ENCODE measurements at places on chromosomes 6 and 20. TPM values are rescaled to one million over a fixed set of nuclear protein-coding genes. Genes with fewer than 3 reads are reported as not detected.

Gene RHAG
- not detected for total RNA-seq

Gene HTR1E
- not detected for total RNA-seq

Gene HLA-DOB
- total RNA-seq, result not detected

Gene TRDN
- total RNA-seq, result not detected

DNA sequence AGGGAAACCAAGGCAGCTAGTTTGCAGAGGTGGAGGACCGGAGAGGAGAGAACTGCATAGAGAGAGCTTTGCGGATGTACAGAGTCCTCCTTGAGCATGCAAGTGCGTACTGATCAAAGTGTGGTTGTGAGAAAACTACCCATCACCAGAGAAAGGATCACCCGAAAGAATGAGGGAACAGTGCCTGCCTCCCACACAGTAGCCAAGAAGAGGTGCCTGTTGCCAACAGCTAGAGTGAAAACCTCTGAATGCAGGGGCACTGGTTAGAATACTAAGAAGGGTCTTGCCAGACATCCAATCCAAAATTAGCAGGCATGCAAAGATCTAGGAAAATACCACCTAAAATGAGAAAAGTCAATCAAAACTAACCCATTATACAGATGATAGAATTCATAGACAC is 166.6 kb upstream of the AKAP12 start:
- DNase-seq, result no peak

GRCh38 chr6:73131706-73132105 is 93.6 kb downstream of the KHDC1L start:
- DNase-seq, result no peak

DNA sequence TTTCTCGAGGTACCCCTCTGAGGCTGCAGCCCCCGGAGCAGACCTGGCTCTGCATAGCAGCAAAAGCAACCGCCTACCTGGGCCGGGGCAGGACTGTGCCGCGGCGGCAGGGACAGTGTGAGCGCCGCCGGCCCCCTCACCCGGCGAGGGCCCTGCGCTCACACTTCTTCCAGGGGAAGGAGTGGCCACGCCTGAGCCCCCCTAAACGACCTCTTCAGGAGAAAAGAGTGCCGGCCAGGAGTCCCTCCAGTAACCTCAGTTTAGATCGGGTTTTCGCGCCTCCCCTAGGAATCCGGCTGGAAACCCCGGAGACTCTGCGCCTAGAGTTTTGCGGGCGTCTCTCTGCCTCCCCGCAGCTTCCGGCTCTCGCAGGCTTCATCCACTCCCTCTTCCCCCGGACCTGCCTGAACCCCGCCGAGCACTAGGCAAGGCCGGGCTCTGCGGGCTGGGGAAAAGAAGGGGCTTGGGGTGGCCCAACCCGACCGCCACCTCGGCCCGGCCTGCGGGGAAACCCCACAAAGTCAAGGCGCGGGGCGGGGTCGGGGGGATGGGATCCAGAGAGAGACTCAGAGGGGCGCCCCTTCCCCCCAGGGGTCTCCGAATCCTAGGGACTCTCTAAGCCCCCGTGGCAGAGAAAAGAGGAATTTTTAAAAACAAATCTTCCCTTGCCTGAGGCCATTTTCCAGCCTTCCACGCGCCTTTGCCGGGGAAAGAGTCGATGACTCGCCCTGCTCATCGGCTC is 558 bp downstream of the LINC00237 start:
- no peak for DNase-seq

Gene MOG
- total RNA-seq, result not detected

DNA sequence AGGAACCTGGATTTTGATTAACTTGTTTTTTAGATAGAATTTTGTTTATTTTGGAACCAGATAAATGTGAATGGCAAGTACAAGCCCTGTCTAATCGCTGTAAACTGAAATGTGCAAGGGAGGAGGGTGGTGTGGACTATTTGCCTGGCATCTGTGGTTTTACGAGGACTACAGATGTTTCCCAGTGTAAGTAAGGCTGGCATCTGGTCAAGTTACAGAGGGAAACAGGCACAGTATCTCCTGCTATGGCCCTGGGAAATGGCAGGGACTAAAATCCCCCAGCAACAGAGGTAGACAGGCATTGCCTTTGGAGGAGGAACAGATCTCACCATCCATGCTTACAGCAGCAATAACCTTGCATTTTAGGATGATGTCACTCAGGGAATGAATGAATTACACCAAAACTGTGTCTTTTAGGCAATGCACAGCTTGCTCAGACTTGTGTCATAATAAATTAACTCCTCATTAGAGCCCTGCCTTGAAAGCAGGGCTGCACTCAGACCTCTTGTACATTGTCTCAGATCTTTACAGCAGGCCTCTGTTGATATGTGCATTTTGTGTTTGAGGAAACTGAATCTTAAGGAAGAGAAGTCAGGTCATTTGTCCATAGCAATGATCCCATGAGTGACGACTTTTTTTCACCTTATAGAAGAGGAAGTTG is 96.2 kb downstream of the TCP11 start:
- no peak for DNase-seq

Gene CRIP3
- 0.67 TPM for total RNA-seq

Gene PSORS1C2
- not detected for total RNA-seq

Gene MAPK13
- total RNA-seq, result 52.9 TPM

DNA sequence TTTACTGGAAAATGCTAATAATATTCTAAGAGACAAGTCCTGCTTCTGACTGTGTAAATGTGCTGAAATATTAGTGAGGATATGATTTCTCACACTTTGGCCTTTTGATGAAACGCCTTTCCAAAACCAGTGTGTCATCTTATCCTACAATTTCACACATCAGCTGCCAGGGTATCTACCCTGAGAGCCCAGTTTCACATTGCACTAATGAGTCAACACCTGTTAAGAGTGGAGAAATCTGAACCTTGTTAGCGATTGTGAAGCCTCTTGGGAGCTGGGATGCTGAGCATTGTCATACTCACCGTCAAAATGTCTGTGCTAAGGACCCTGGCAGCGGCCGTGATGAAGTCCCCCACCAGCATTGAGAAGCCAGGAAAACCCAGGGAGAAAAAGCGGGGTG is 166.0 kb downstream of the RALGAPA2 start:
- DNase-seq, result no peak

DNA sequence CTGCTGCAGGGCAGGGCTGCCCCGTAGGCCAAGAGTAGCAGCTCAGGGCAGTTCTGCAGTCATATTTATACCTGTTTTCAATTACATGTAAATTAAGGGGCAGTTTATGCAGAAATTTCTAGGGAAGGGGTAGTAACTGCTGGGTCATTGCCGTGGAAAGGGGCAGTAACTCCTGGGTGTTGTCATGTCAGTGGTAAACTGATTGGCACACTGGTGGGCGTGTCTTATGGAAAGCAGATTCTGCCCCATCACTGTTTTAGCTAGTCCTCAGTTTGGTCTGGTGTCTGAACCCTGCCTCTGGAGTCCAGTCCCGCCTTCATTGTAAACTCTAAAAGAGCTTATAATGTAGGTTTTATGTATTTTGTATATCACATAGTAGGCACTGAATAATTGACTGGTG is 22.1 kb downstream of the MAP3K4 start:
- DNase-seq, result no peak

DNA sequence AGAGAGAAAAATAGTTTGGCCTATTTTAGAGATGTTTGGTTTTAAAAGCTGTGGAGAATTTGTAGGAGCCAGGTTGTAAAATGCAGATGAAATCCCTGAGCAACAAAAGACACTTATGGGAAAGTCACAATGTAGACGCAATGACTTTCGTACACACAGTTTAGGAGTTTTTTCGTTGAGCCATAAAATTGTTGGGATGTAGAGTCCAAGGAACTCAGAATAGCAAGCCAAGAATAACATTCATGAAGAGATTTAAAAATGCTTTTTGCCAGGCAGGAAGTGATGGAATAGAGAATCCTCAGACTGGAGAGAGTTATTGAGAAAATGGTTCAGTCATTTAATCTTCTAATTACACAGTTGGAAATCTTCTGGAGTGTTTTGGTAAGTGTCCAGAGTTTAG is 11.5 kb upstream of the PROKR2 start:
- DNase-seq, result no peak

Gene ZMYND8
- 20.8 TPM for total RNA-seq

GRCh38 chr6:90247262-90247661 is 49.4 kb downstream of the BACH2 start:
- no peak for DNase-seq

GRCh38 chr20:11976966-11977365 is 59.3 kb downstream of the BTBD3 start:
- DNase-seq, result no peak

Gene CLDN20
- total RNA-seq, result not detected

DNA sequence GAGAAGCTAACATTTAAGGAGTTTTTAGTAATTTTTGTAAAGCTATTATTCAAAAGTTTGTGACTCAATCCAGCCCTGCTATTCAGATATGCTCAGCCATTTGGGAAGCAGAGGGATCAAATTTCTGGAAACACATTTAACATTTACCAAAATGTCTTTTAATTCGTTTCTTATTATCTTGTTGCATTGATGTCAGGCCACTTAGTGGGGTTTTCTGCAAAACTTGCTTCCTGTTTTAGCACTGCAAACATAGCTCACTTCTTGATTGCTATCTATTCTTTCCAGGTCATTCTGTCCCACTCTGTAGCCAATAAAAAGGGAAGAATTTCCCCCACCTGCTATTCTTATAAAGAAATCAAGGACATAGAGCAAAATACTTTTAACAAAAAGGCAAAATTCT is 176.9 kb upstream of the SUPT3H start:
- no peak for DNase-seq

DNA sequence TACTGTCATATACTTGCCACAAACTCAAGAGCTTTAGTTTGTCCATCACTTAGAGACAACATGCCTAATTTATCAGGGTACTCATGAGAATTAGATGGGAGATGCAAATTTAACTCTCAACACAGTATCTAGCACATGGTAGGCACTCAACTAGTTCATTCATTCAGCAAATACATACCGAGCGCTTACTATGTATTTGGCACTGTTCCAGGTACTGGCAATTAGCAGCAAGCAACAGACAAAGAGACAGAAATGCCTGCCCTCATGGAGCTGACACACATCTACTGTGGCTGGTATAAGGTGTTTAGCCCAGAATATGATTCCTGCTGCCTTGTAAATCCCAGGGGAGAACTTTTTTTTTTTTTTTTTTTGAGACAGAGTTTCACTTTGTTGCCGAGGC is 4.8 kb downstream of the MICAL1 start:
- DNase-seq, result no peak

- no peak for DNase-seq
These were observed 20.9 kb upstream of the LRRN4 start for GRCh38 chr20:6074784-6075183.

DNA sequence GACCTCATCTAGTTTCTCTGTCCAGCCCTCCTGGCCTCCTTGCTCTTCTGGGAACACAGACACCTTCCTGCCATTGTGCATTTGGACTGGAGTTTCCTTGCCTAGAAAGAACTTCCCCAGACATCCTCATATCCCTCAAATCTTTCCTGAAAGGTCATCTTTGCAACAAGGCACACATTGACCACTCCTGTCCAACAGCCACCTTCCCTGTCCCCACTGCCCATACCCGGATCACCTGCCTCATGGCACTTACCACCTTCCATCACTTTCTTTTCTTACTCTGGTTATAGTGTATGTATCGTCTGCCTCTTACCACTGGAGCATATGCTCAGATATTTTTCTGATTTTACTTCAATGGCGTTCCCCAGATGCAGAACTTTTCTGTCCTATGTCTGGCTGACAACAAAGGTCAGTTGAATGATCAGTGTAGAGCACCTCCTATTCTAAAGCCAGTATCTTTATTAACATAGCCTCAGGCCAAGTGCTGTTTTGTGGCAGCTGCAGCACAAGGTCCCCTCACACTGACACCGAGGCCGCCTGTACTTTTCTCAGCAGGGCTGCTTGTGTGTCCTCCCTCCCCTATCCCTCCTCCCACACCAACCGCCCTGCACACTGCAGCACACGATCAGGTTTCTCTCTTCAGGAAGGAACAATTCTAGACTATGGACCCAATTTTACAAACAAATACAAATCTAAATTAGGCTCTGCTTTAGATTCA is 4.1 kb downstream of the HLA-C start:
- no peak for DNase-seq

GRCh38 chr6:47209632-47210031 is 100.1 kb downstream of the TNFRSF21 start:
- no peak for DNase-seq

GRCh38 chr6:77707603-77708002 is 54.8 kb downstream of the MEI4 start:
- DNase-seq, result no peak

GRCh38 chr6:167505782-167506181 is 180.9 kb downstream of the TTLL2 start:
- DNase-seq, result no peak

Gene OR2B6
- not detected for total RNA-seq

Gene BEND6
- total RNA-seq, result 2.7 TPM

DNA sequence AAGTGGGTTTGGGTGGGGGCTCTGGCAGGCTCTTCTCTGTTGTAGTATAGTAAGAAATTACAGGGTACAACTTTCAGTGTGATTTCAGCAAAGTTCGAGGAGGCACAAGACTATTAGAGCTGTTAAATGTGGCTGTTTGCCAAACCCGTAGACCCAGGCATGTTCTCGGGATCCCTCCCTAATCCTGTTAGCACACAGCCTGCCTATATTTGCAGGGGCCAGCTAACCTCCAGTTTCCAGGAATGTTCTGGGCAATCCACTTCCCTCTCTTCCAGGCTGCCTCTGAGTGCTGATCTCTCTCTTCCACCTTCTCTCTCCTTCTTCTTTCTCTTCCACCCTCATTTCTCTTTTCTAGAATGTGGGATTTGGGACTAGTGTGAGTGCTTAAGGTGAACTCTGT is 34.8 kb upstream of the ZFP64 start:
- no peak for DNase-seq

- no peak for DNase-seq
These were observed 1.1 kb downstream of the TBP start for GRCh38 chr6:170555305-170555704.

- DNase-seq, result no peak
These were observed 44.5 kb upstream of the DSE start for GRCh38 chr6:116326181-116326671.

Gene OXT
- not detected for total RNA-seq

Measured in kidney epithelial cell (primary cell).